Stimulated activated CD4-positive, alpha-beta T cell treated with anti-CD3 and anti-CD28 coated beads, TNF-alpha, amount 100 ng/mL, for 4 hours (primary cell): ENCODE measurements at places on chromosomes 11 and 22.

GRCh38 chr11:125224391-125225021 is 60.0 kb downstream of the PKNOX2 start:
- no peak for DNase-seq

GRCh38 chr22:29848111-29848510 is 10.0 kb upstream of the ASCC2 start:
- DNase-seq: no peak

- DNase-seq: no peak
Observed at GRCh38 chr11:122998727-122999366, 17.2 kb upstream of the BSX start.

GRCh38 chr22:41256254-41257253 is 15.8 kb upstream of the CHADL start:
- DNase-seq: no peak

- DNase-seq: no peak
Observed at GRCh38 chr22:38124236-38124974, 13.9 kb upstream of the BAIAP2L2 start.

DNA sequence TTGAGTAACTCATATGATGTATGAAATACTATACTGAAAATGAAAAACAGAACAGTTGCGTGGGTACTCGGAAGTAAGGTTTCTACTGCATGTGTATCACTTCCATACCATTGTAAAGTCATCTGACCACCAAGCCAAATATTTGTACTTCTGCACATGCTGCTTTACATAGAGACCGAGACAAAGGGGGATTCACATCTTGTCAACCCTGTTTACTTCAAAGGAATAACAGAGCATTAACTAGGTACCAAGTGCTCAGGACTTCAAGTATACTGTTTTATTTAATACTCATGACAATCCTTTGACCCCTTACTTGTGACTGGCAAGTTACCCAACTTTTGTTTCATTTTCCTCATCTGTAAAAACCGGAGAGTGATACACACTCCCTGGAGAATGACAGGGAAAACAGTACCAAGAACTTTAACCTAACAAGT is 9.9 kb downstream of the MAPK1 start:
- no peak for DNase-seq

DNA sequence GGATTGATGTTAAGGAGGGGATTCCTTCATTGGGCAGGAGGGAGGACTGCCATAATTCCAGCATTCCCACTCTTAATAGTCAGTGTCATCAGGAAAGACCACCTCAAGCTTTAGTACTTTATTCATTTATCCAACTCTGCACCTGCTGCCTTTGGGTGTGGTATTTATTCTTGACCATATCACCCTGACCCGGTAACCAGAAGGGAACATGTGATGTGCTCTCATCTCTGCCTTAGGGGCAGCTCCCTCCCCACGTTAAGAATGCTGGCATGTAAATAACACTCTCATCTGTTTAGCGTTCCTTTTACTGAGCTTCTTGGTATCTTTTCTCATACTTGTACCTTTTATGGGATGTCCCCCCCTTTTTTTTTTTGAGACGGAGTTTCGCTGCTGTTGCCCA is 7.7 kb downstream of the CAT start:
- DNase-seq: no peak

- no peak for DNase-seq
Observed at GRCh38 chr11:126354631-126355323, 709 bp upstream of the ST3GAL4 start.

DNA sequence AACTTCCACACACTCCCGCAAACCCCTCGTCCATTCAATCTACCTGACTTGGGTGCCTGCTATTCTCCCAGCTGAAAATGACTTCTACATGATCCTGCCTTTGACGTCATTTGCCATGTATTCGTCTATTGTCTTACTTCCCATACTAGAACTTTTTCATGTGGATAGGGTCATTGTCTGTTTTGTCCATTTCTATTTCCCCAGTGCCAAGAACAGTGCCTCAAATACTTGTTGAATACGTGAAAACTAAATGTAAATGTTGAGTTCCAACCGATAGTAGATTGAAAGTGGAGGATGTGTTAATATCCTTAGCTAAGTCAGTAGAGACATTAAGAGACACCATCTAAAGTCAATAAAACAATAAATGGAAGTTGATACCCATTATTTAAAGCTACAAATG is 935 bp downstream of the TRIM68 start:
- no peak for DNase-seq

- no peak for DNase-seq
Observed at GRCh38 chr22:37742376-37743171, 45.7 kb downstream of the TRIOBP start.

DNA sequence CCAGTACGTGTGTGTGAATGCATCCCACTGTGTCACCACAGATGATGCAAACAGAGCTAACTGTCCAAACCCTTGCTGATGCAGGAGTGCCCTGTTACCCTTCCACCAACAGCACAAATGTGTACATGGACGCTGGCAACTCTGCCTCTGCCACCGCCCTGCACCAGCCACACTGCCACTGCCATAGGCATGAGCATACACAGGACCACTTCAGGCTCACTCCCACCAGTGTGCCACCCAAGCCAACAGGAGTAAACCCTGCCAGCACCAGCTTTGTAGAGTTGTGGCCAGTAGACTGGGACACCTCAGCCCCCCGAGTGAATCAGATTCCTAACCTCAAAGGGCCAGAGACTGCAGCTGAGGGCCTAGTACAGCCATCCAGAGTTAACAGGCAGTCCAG is 34.0 kb downstream of the NOX4 start:
- DNase-seq: no peak

DNA sequence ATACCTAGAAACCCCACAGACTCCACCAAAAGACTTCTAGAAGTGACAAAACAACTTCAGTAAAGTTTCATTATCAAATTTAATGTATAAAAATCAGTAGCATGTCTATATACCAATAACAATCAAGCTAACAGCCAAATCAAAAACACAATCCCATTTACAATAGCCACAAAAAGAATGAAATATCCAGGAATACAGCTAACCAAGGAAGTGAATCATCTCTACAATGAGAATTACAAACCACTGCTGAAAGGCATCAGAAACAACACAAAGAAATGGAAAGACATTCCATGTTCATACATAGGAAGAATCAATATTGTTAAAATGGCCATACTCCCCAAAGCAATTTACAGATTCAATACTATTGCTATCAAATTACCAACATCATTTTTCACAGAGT is 46.0 kb downstream of the PRCP start:
- DNase-seq: no peak

GRCh38 chr11:62962391-62962790 is 22.4 kb downstream of the SLC22A6 start:
- DNase-seq: no peak

DNA sequence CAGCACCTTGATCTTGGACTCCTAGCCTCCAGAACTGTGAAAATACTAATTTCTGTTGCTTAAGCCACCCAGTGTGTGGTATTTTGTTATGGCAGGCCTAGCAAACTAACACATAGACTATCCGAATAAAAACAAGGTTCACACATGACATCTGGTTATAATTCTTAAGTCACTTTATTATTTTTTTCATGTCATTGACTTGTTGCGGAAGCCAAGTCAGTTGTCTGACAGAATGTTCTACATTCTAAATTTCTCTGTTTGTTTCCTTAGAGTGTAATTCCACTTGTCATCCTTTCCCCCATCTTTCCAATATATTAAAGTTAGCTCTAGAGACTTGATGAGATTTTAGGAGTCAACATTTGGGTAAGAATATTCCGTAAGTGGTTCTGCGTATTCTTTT is 40.6 kb downstream of the RAB30 start:
- DNase-seq: no peak

DNA sequence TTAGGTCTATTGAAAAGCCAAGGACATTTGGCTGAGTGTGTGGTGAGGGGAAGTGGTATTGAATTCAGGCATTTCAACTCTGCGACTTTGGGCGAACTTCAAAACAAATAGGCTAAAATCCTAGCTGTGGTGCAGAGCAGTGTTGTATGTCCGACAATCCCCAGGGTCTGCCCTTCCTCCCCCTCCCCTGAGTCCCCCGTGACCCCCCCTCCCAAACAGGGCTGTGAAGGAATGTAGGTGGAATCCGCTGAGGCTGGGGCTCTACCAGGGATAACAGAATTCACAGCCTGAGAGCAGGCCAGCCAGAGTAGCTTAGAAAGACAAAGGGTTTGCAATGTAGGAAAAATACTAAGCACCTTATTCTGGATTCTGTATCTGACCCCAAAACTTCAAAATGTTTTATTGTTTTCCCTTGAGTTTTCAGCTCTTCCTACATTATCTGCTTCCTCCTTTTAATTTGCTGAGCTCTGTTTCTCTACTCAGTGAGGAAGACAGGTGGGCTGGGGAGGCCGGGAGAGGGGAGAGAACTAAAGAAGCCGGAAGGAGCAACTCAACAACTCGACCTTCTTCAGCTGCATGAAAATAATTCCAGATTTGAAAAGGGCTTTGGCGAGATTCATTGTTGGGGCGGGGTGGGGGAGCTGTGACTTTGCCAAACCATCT is 315.2 kb downstream of the BLID start:
- no peak for DNase-seq

GRCh38 chr11:86696004-86696403 is 23.6 kb upstream of the ME3 start:
- DNase-seq: no peak

DNA sequence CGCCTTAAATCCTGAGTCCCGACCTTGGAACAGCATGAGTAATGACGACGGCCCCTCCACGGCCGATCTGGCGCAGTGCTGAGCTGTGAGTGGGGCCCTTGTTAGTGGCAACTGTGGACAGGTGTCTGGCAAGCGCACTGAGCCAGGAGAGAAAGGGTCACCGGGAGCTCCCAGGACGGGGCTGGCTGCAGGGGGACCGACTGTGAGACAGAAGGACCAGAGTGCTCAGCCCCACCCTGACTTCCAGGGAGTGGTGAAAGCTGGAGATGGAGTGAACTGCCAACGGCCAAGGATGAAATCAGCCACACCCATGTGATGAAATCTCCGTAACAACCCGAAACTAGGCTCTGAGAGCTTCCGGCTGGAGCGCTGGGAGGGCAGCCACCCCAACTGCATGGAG is 228.6 kb downstream of the BRD1 start:
- no peak for DNase-seq

GRCh38 chr22:17086296-17086695 is 1.5 kb downstream of the IL17RA start:
- no peak for DNase-seq

GRCh38 chr11:36492724-36493304 is 17.3 kb downstream of the TRAF6 start:
- DNase-seq: no peak

DNA sequence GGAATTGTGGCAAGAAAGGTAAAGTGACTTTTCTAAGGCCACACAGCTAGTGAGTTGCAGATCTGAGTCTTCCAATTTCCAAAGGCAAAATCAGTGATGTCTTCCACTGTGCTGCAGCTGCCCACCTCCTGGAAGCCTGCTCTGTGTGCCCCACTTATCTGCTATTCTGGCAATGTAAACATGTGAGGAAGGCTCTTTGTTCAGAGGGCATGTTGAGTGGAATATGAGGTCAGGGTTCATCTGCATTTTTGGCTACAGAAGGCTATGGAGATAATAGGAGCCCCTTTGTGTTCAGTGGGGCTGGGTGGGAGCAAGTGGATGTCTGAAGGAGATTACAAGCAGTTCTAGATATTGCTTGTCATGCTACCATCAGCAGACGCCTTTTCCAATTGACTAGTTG is 396.2 kb downstream of the BUD13 start:
- DNase-seq: no peak

GRCh38 chr11:115931548-115932083 is 427.4 kb upstream of the CADM1 start:
- DNase-seq: no peak

DNA sequence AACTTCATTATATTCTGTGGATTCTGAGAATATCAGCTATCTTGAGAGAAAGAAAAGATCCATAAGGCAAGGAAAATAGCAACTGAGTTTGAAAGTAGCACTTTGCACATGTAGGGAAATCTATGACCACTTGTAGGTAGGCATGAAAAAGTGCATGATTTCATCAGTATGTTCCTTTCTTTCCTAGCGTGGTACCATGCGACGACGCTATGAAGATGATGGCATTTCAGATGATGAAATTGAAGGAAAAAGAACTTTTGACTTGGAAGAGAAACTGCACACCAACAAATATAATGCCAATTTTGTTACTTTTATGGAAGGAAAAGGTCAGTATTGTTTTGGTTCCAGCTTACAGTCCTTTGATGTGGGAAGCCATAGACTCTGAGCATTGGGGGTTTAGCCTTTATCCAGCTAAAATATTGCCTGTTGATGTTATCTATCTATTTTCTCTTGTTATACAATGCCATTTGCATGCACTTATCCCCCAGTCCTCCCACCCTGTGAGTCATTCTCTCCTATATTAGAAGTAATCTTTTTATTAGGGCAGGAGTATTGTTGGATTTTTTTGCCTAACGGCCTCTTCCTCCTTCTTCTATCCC is 60.9 kb downstream of the KDM2A start:
- no peak for DNase-seq

DNA sequence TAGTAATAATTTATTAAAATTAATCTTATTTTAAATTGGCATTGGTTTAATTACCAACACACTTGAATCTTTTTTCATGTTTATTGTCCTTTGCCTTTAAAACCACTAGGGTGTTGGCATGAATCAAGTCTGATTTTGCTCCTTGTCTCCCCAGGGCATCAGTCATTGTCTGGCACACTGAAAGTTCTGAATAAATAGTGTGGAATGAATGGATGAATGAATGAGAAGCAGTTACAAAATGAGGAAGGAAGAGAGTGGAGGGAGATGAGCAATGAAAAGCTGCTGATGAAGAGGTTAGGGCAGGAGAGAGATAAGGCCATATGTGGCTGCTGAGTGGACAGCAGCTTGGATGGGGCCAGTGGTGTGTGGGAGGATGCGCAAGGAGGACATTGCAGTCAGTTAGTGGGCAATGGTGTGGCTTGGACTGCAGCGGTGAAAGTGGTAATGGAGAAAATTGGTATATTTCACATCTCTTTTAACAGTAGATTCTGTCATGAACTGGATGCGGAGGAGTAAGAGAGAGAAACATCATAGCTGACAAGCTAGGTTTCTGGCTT is 132.0 kb downstream of the SPON1 start:
- no peak for DNase-seq

DNA sequence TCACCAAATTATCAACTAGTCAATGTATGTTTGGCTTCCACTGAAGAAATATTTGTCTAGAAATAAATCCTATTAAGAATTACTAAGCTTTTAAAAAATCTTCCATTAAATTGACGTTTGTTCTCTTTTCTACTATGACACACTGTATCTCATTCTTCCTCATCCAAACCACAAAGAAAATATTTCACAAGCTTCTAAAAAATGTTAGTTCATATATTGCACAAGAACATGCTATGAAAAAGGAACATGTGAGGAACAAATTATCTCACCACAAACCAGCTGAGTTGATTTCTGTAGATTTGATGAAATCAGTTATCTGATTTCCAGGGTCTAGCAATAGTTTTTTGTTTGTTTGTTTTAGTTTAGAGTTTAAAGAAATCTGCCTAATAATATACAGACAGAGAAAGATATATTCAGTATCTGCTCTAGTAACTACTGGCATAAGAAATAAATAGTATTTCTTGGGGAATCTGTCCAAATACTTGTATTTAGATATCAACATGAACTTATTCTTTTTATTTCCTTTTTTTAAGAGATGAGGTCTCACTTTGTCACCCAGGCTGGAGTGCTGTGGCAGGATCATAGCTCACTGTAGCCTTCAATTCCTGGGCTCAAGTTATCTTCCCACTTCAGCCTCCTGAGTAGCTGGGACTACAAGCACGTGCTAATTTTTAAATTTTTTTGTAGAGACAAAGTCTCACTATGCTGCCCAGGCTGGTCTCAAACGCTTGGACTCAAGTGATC is 161.7 kb downstream of the ATG16L2 start:
- DNase-seq: no peak
